Activated CD4-positive, alpha-beta T cell treated with anti-CD3 and anti-CD28 coated beads, Interleukin-2, Interleukin-6, amounts not matched to agents 100 ng/mL and 50 ng/mL, durations not matched to agents 16 hours and 8 hours (primary cell): ENCODE measurements at places on chromosomes 3 and 15.

DNA sequence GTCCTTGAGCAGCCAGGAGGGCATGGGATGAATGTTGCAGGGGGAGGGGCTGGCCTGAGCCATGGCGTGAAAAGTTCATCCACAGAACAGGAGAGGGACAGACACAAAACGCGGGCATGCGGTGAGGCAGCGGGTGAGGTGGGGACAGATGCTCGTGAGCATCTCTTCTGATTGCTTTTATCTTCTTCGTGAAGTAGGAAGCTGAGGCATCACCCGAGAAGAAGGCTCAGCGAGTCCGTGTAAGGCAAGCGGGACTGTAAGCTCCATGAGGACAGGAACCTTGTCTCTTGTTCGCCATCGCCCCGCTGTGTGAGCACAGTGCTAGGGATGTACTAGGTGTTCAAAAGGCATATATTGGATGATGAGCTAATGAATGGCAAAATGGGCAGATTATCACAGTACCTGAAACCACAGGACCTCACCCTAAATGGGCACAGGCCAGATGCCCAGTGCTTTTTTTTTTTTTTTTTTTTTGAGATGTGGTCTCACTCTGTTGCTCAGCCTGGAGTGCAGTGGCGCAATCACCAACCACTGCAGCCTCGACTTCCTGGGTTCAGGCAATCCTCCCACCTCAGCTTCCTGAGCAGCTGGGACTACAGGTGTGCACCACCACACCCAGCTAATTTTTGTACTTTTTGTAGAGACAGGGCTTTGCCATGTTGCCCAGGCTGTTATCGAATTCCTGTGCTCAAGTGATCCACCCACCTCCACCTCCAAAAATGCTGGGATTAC is 46.8 kb downstream of the CPN2 start:
- no peak for DNase-seq

DNA sequence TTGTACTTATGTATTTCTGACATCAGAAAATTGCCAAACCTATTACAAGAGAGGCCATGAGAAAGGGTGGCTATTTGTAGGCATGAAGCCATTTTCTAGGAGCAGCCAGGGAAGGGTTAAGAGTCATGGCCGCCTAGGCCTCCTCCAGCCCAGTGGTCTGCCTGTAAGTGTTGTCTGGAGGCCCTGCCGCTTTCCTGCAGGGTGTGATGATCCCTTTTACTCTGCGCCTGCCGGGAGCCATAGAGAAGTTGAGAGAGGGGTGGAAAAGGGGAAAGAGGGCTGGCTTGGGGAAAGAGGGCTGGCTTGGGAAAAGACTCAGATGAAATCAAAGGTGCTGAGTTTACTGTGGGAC is 29.1 kb upstream of the KCTD6 start:
- DNase-seq = no peak

GRCh38 chr15:38263996-38264395 is 11.4 kb downstream of the SPRED1 start:
- no peak for DNase-seq

DNA sequence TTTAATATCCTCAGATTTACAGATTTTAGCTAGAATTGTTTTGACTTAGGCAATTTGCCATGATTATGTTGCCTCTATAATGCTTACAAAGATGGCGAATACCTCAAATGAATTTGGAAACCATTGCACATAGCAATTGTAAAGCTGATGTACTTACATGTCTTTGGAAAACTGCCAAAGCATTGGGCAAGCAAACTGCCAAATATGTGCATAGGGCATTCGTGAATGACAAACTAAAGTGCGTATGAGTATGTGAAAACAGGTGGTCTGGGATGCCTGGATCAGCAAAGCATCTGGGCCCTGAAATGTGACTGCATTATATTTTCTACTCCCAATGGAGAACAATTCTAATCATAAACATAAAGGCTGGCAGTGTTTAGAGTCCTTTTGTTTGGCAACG is 445.3 kb upstream of the ROBO1 start:
- no peak for DNase-seq

DNA sequence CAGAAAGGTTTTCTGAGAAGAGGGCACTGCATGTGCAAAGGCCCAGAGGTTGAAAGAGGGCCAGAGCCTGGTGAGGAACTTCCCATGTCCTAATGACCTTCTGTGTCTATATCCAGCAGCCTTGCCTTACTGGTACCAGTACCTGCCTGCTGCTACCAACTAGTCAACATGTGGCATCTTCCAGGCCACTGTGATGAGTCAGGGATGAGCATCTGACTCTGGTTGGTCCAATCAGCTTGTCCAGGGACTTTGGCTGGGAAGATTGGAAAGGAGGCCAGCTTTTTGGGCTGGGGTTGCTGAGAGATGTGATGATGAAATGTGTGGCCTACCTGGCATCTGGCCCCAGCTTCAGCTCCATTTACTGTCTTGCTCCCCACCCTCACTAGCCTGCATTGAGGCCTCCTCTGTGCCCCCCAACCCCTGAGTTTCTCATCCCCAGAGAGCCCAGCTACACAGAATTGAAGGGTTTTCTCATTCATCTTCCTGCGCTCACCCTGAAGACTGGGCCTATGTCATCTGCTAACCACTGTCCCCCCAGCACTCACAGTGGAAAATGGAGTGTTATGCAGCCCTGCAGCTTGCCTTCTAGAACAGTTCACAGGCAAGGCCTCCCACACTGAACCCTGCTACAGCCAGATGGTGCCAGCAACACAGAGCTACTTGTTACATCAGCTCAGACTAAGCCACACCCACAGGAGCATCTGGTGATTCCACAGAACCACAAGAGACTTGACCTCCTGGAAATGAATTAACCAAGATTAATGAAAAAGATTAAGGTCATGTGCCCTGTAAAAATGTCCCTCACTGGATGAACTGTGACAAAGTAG is 1.3 kb upstream of the TWF2 start:
- DNase-seq = peak; percentile 81

GRCh38 chr3:47380026-47380600 is 708 bp upstream of the PTPN23 start:
- DNase-seq = no peak

DNA sequence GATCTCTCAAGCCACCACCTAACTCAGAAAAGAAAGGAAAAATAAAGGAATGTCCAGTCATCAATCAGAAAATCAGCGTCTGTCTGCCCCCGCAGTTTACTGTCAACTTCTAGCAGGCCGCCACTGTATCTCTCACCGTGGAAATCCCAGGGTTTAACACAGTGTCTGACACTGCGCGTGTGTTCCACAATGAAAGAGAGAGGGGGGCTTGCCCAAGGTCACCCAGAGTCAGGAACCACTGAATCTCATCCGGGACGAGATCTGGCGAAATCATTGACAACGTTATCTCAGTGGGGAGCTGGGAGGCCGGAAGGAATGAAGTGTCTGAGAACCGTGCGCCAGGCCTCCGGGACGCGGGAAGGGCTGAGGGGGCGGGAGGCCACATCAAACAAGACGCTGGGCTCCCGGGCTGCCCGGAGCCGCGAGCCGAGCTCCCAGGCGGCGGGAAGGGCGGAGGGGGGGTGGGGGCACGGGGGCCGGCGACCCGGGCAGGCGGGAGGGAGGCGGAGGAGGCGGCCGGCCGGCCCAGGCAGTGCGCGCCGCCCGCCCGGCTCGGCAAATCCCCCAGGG is 2.2 kb upstream of the HES1 start:
- peak; percentile 27 for DNase-seq

DNA sequence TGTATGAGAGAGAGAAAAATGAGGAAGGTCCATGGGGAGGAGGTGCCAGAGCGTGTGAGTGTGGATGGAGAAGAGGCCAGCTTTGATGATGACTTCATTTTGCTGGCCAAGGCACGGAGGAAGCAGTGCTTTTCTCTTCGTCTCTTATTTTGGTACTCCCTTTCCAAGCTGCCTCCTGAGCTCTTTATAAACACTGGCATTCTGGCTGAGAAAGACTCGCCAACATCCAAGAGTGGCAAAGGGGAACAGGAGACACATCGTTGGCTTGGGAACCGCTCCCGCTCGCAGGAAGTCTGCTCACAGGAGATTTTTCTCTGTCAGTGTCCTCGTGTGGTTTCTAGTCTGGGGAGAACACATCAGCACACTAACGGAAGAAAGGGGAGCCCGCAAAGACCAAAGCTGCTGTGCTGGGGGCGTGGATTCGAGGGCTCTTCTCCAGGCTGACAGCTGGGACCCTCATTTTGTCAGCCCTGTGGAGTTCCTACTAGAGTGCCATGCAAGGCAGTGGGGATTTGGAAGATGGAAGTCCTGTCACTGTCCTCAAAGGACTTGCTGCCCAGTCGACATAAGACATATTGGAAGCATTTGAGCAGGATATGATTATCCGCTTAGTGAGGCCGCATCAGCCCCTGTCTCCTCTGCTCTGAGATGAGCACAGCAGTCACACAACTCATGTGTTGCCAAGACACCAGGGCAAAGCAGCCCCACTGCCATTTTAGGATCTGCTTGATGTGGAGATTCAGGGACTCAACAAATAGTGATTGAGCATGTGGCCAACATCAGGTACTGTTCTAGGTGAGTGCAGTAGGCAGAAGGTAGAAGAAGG is 8.0 kb upstream of the SEMA4B start:
- DNase-seq = no peak

DNA sequence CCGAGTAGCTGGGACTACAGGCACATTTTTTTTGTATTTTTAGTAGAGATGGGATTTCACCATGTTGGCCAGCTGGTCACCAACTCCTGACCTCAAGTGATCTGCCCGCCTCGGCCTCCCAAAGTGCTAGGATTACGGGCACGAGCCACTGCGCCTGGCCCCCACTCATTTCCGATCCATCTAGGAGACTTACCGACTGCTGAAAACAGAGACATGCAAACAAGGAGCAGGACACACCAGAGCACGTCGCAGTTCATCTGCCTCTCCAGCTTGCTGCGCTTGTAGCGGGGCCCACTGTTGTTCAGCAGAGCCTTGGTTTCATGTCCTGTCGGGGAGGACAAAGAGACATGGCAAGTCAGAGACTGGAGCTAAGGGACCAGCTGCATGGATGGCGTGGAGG is 137.4 kb downstream of the ATP10A start:
- DNase-seq = no peak

- DNase-seq = peak; percentile 32
These were observed at the start of gene MRAS for GRCh38 chr3:138347960-138348753. Gene MRAS (plus strand): TSS chr3:138348579. CDS start chr3:138372884, 24,305 bp downstream.
